ENCODE measurements at places on chromosomes 2 and 18. TPM values are rescaled to one million over a fixed set of nuclear protein-coding genes. Genes with fewer than 3 reads are reported as not detected.
A peak's percentile ranks its signal among the peaks of the same experiment; 100 is the strongest.

DNA sequence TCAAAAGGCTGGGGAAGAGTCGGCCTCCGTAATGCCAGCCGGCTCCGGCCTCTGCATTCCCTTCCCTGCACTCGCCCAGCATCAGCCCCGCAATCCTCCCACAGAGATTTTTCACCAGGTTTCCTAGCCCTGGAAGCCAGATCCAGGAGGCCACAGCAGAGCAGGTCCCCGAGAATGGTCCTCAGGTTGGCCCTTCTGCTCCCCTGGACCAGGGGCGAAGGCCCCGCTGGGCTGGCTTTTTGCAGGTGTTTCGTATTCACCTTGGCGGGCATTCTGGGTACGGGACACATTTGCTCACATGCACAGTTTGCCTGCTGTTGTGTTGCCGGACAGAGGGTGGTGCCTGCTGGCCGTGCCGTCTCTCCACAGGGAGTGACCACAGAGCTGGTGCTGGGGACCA, 309.5 kb downstream of the NDUFA10 start:
- no peak for DNase-seq

DNA sequence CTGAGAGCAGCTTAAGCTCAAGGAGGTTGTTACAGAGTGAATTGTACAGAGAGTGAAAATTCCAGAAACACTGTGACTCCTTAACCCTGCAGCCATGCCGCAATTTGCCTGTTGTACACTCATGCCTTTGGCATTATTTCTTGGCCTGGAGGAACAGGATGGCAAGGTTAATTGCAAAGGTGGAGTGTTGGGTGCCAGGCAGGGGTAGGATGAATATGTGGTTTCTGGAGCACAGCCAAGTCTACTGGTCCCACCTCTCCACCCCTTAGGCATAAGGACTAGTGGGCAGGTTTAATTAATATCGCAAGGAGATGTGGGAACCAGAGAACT, 250.2 kb downstream of the LRRTM1 start:
- DNase-seq, result no peak

GRCh38 chr2:7670905-7671641, 753.9 kb downstream of the RNF144A start:
- no peak for DNase-seq

GRCh38 chr2:105749583-105750400, 5.1 kb downstream of the NCK2 start:
- DNase-seq, result no peak

DNA sequence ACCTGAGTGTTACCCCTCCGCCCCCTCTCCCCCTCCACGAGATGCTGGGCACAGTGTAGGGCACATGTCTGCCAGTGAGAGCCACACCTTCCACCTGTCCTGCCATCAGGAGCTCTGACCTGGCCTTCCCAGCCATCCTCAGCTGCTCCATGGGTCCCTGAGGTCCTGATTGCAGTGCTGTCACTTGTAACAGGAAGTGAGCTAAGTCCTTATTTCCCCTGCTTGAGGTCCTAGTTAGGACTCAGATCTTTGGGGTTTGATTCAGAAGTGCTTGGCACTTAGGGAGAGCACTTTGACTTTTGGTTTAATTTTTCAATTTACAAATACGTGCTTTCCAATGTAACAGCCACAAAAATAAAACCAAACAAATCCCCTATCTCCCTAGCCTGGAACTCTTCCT, 125.5 kb downstream of the WDSUB1 start:
- DNase-seq, result no peak

DNA sequence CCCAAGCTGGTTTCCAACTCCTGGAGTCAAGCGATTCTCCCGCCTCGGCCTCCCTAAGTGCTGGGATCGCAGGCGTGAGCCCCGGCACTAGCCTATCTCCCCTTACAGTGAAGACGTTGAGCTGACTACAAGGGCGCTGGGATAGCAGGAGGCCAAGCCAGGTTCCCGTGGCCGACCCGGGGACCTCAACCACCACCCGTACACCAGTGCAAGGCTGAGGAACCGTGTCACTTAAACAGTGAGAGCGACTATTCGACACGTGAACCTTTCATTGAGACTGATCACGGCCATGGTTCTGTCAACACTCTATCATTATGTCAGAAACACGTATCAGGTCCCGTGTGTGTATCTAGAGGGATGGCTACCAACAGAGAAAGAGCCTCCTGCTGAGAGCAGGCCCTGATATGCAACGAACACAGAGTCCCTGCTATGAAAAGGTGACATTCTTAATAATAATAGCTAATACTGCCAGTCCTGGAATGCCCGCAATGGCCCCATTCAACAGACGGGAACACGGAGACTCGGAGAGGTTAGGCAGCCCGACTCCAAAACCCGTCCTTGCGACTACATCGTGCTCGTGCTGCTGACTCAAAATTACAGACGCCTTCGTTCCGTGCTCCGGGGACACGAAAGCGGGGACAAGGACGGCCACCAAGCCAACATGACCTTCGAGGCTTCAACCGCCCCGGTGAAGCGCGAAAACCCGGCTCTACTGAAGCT, 833 bp downstream of the AFG3L2 start:
- DNase-seq, result peak; percentile 10

DNA sequence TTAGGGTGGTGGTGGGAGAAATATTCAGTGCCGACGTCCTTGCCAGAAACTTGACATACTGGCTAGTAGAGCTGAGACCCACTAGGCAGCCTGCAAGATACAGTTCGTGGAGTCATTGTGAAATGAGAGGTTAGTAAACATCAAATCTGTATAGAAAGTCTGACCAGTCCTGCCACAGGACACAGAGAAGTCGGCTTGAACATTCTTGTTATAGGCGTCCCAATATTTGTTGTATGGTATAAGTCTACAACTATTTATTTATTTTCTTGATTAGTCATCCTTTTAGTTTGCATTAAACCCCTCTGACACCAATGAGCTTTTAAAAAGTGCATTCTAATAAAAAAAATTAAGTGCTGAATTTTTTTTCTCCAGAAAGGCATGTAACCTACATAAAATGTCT, 265.4 kb downstream of the STK39 start:
- no peak for DNase-seq

The TMEM17 gene
- 1.7 TPM for total RNA-seq

The HMSD gene
- not detected for total RNA-seq

The MOCOS gene
- 0.56 TPM for total RNA-seq
